ENCODE measurements at places on chromosomes 6 and 20.
A peak's percentile ranks its signal among the peaks of the same experiment; 100 is the strongest.

DNA sequence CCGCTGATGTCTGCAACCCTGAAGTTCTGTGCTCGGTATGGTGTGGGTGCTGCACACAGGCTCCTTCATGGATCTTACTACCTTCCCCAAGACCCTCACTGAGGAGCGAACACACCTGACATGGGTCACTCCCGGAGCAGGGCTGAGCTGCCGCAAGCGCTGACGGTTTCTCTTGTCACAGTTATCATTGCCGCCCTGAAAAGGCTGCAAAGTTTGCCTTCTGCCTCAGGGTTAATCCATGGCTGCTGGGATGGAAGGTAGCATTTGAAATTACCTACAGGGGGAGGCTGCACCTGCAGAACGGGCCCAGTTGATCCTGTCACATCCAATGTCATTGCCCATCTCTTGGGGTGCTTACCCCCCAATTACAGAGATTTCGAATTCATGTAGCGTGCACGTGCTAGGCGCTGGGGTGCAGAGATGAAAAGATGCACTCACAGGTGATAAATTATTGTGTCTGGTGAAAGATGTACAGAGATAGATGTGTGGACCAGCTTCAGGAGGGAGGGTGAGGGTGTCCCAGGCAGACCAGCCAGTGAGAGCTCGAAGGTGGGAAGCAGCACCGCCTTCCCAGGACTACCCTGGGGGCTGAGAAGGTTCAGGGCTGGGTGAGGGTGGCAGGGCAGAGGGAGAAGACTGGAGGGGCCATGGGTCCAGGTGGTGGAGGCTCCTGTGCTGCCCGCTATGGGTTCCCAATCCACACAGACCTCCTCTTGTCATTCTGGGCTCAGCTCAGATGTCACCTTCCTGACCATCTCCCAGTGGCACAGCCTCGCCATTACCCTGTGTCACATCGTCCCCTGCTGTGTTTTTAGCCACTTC, 120.1 kb downstream of the SYCP2 start:
- DNase-seq, result no peak

GRCh38 chr20:52852714-52853113, 119.4 kb upstream of the TSHZ2 start:
- no peak for DNase-seq

- no peak for DNase-seq
Observed at GRCh38 chr20:50145566-50145965, 8.0 kb downstream of the PEDS1 start.

DNA sequence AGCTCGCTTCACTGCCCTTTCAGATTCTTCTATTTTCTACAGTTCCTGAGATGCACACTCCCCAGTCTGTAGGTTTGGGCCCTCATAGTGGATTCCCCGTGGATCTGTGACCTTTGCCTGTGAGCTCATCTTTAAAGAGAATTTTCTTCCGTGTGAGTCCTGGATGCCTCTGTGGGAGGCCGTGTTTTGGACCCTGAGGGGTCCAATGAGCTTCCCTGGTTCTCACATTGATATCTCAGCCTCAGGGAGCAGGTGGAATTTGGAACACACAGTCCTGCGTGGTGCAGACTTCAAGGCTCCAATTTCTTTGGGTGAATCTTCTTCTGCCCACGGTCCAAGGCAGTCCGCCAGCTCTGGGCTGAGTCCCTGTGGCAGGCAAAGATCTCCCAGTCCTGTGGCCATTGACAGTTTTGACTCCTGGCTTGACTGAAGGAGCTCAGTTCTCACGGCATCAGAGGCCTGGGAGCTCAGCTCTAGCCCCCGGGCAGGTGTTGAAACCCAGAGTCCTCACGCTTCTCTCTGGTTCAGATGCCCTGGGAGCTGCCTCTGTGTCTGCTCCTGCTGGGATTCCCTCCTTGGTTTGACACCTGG, 61.0 kb downstream of the PSMG4 start:
- DNase-seq, result no peak

- peak; percentile 53 for DNase-seq
Observed at GRCh38 chr6:150417899-150418826, 49.4 kb downstream of the IYD start.

GRCh38 chr6:111353912-111354462, 129.0 kb downstream of the REV3L start:
- no peak for DNase-seq

DNA sequence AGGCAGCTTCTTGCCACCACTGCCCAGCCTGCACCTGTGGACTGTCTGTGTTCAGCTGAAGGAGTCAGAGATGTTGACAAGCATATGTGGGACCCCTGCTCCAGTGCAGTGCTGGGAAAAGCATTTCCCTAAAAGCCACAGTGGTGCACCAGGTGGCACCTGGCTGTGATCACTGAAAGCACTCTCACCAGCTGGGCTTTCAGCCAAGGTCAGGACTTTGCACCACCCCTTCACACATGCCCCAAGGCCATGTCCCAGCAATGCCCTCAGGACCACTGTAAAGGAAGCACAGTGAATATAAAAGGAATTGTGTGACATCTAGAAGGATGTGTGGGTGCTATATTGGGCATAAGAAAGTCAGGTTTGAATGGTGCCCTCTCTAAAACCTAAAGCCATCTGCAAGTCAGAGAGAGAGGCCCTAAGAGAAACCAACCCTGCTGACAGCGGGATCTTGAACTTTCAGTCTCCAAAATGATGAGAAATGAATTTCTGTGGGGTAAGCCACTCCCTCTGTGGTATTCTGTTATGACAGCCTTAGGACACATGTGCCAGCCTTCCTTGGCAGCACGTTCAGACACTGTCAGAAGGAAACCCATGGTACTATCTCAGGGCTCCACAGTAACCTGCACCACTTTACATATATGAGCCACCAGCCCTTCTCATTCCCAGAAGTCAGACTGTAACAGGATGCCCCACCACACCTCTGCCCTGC, 30.7 kb downstream of the CBLN4 start:
- DNase-seq, result no peak

DNA sequence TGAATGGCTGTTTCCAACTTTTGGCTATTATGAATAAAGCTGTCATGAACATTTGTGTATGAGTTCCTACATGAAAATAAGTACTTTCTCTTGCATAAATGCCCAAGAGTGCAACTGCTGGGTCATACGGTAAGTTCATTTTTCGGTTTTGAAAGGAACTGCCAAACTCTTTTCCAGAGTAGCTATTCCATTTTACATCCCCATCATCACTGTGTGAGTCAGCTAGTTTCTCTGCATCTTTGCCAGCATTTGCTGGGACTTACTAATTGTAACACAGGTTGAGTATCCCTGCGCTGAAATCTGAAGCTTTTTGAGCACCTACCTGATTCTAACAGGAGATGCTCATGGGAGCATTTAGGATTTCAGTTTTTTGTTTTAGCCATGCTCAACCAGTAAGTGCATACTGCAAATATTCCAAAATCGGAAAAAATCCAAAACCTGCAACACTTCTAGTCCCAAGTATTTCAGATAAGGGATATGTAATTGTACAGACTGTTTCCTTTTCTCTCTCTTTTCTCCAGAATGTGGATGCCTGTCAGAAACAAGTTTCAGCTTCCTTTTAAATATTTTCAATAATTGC, 118.4 kb downstream of the DTNBP1 start:
- no peak for DNase-seq

GRCh38 chr20:36599912-36600345, 5.7 kb upstream of the RAB5IF start:
- no peak for DNase-seq

- no peak for DNase-seq
Observed at GRCh38 chr6:119022796-119023195, 55.7 kb downstream of the FAM184A start.

DNA sequence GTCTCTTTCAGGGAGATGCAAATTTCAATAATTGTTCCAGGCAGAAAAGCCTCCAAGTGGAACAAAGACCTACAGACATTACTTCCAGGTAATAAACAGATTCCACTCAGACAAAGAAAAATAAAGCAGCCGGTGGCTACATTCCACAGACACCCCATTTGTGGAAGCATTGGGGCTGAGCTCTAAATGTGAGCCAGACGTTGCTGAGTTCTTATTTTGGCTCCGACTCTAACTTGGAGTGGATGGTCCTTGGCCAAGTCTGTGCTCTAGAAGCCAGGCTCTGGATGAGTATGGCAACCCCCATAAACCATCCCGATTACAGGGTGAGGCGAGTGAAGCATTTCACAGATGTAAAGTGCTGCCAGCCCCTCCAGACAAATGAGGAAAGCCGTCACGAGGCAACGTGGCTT, 6.6 kb downstream of the TRAM2 start:
- DNase-seq, result no peak

DNA sequence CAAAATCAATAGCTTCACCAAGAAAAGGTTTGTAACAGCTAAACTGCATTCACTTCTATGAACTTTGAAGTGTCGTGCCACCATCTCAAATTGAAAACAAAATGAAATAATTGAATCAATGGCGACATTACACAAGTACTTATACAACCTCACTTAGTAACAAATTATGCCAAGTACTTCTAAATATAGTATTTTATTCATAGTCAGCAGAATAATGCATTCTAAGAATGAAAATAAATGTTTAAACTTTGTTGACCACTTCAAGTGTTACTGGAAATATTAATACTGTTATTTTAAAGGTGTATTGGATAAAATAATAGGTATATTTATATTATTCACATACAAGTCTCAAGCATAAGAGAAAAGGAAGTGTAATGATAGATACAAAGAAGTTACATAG, 280.1 kb upstream of the HTR1E start:
- DNase-seq, result no peak

- peak; percentile 34 for DNase-seq
Observed at GRCh38 chr6:110053395-110054240, 75.5 kb downstream of the GPR6 start.

GRCh38 chr20:45456632-45457031, 12.9 kb upstream of the WFDC2 start:
- DNase-seq, result peak; percentile 30

GRCh38 chr20:278181-278580, 12.4 kb downstream of the C20orf96 start:
- DNase-seq, result no peak

- DNase-seq, result no peak
Observed at GRCh38 chr20:59481067-59481466, 123.3 kb upstream of the PHACTR3 start.

DNA sequence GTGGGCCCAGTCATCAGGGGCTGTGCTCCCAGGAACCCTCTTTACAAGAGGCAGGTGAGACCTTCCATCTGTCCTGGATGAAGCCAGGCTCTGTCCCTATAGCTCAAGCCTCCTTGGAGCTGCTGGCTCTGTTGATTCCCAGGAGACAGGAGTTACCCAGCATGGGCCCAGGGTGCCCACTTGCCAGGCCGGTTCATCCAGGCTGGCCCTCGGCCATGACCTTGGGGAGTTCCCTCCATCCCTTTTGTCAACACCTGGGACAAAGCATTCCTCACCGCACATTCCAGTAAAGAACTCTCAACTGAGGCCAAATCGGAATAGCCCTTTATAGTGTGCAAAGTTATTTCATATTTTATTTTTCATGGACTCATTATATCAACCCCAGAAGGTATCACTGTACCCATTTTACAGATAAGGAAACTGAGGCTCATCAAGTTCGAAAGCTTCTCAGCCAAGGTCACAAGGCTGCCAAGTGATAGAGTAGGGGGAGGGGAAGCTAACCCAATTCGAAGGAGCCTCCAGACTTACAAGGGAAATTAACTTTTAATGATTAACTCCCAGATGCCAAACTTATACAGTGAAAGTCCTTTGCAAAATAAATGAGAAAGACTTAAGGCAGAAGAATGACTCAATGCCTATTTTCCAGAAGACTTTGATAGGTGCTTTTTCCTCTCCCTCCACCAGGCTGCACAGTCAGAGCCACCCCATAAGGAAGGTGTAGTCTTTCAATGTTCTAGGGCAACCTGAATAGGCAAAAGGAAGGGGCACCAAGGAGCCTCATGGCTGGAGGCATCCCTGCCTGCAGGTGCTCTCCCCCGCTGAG, 18.5 kb downstream of the SDC4 start:
- DNase-seq, result no peak

GRCh38 chr20:4160761-4161305, 145.5 kb upstream of the RNF24 start:
- no peak for DNase-seq

DNA sequence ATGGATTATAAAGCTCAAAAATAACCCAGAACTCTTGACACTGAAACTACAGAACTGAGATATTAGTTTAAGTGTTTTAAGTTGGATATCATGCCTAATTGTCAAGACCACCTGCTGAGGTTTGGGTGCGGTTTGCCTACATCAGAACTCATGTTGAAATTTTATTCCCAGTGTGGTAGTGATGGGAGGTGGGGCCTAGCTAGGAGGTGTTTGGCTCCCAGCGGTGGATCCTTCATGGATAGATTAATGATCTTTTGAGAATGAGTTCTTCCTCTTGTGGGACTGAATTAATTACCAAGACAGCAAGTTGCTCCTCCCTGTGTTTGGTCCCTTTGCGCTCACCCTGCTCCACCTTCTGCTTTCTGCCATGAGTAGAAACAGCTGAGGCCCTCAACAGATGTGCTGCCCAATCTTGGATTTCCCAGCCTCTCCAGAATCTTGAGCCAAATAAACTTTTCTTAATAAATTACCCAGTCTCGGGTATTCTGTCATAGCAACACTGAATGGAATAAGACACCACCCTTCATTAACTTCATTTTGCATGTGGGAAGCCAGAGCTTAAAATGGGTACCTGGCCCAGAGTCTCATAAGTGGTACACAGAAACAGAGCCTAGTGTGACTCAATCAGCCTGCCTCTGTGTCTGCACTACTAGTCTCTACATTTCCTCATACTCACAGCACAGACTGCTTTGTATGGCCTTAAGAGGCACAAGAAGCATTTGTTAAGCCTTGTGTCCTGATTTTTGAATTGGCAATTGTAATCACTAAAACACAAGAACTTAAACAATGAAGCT, 158.4 kb downstream of the IBTK start:
- DNase-seq, result no peak

DNA sequence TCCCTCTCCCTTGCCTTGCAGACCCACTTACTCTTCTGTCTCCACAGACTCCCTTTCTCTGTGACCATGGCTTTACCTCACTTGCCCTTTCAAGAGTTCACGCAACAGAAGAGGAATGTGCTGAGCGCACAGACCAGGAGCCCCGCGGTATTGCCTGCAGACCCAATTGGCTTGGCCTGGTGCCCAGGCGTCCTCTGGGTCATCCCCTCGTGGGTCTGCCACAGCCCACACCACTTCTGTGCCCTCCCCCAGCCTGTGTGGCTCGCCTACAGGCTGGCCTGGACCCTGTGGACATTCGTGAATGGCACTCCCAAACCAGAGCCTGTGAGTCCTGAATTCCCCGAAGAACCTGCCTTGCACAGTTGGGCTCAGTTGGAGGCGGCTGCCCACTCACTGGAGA, 15.3 kb upstream of the NINL start:
- DNase-seq, result no peak

DNA sequence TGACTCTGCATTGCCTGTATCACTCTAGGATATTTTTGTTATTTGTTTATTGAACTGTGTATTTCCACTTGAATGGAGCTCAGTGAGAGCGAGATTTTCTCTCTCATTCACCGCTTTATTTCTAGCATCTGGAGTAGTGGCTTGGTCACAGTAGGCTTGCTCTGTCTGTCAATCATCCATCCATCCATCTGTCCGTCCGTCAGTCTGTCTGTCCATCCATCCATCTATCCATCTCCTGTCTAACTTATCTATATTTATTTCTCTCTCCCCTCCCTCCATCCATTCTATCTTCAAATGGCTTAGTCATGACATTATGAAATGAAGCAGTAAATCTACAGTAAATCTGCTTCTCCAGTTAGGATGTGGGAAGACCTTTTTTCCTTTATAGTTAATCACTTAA, 94.6 kb downstream of the TIAM2 start:
- DNase-seq, result no peak

- DNase-seq, result no peak
Observed at GRCh38 chr6:158743033-158743651, 76.0 kb downstream of the EZR start.

- DNase-seq, result no peak
Observed at GRCh38 chr20:64035933-64036345, at the start of gene C20orf204. TSS of gene C20orf204 (plus strand) at chr20:64036182. CDS start at chr20:64036324, 142 bp downstream.

Measured in CD4-positive, alpha-beta T cell treated with Interleukin-10 for 1 hour (primary cell).